ENCODE measurements at places on chromosomes 3 and 15.

DNA sequence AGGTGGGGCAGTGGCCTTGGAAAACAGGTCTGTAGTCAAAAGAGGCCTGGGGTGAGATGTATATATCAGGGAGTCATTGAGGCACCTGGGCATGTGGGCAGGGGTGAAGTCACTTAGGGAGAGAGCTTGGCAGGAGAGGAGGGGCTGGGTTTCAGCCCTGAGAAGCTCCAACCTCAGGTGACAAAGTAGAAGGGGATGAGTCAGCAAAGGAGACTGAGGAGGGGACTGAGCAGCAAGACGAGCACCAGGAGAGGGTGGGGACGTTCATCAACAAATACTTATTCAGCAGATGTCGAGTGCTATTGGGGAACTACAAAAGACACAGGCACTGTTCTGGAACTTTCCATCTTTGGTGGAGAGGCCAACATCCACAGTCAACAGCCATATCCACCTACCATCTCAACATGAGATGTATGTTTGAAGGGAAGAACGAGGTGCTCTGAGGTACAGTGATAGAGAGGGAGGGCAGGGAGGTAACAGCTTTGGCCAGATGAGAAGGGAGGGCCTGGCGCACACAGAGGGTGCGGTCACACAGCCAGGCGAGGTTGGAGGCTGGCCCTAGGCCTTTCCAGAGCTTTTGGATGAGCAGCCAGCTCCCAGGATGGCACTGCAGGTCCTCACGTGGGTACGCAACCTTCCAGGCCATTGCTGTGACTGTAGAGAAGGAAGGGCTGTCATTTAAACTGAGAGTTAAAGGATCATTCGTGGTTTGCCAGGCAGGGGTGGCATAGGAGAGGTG is 45.7 kb downstream of the GLDN start:
- no peak for DNase-seq

DNA sequence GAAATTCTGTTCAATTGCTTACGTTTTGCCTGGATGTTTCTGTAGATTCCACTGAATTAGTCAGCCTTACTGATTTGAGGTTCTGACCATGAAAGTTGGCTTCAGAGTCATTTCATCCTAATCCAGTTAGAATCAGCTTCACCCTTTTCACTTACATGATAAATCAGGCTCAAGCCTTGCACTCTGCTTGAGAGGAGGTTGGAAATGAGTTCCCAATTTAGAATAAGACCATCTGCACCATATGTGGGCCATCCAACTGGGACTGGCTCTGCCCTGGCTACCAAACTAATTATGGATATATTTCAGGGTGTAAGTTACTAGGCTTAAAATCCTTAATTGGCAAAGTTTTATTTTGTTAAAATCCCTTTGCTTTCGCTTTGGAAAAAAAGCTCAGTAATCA is 255.7 kb downstream of the CHL1 start:
- no peak for DNase-seq

DNA sequence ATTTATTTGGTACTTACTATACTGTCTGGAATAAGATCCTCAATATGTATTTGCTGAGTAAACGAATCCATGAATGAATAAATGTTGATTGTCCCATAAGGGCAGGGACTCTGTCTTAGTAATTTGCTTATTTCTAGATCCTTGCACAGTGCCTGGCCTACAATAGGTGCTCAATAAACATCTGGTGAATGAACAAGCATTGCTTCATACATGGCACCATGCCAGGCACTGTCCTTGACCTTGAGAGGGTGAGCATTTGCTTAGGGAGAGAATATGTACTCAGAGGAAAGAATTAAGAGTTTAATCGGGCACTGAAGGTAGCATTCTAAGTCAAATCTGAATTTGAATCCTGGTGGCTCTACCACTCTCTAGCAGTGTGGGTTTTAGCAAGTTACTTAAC is 282.1 kb downstream of the THSD4 start:
- no peak for DNase-seq

- DNase-seq: no peak
These were observed 29.8 kb downstream of the IRAK2 start for GRCh38 chr3:10194328-10195071.

GRCh38 chr15:86103825-86104224 is 24.2 kb downstream of the AGBL1 start:
- no peak for DNase-seq

DNA sequence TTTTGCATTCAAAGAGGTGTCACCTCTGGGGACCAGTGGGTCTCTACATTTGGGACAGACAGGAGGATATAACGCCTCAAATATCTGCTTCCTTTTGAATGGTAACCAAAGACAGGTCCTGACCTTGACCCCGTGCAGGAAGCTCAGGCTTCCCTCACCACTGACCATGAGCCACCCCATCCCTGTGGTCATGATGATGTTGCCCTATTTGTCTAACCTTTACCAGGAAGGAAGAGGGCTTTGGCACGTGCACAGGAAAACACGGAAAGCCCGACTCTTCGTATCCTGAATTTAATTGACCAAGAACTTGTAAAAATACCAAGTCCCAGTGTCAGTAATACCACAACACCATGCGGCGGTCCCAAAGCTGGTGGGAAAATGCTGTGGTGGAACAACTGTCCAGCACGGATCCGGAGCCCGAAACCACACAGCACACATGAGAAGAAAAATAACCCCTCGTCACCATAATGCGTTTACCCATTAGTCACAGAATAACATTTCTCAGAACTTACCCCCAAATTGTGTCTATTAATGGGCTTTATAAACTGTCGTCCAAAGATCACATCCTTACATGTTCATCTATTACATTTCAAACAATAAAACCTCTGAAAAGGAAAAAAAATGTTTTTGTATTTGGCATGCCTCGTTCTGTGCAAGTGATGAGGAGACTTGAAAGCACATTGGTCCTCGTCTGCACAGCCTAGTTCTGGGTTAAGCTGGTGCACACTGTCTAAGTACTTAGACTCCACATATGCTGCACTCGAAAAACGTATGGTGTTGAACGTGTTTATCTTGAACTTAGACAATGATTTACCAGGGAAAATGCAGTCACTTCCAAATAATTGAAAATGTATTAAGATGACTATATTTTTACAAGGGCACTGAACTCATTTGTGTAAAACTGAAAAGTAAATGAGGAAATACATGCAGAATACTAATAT is 118.9 kb upstream of the IGF1R start:
- DNase-seq: no peak

GRCh38 chr3:128337305-128337704 is 129.4 kb downstream of the DNAJB8 start:
- DNase-seq: no peak

- no peak for DNase-seq
These were observed 742 bp downstream of the TNK2 start for GRCh38 chr3:195907684-195907933.

GRCh38 chr15:95793231-95793630 is 537.3 kb upstream of the NR2F2 start:
- no peak for DNase-seq

DNA sequence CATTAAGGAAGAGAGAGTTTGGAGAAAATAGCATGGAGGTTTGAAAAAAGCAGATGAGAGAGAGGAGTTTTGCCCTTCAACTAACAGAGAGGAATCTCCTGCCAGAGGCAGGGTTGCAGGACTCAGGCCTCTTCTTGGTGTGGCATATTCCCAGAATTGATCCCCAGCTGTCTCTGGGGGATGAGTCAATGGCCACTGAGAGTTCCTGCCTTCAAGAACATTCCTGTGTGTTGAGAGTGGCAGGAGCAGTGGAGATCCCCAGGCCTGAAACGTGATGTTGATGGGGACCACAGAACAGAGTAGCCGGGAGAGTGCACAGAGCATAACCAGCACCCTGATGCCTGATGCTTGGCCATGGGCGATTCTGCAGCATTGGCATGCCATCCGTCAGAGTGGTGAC is 348.4 kb upstream of the THBS1 start:
- DNase-seq: no peak

GRCh38 chr3:127612966-127613365 is 14.8 kb downstream of the MCM2 start:
- no peak for DNase-seq

GRCh38 chr3:185859294-185859972 is 34.6 kb upstream of the IGF2BP2 start:
- no peak for DNase-seq

DNA sequence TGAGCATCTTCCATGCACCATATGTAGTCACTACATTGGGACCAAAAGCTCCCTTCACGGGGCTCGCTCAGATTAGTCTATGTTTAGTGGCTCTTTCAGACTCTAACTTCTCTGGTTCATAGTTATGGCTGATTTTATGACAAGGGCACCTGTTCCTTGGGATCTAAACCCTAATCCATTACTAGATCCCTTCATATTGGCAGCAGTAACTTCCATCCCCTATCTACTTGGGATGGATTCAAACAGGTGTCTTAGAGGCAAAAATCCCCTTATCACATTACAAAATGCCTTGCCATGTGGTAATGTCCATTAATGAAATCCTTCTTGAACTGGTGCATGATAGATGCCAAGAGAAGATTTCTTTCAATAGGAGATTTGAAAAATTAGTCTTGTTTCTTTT is 96.7 kb upstream of the TP63 start:
- DNase-seq: no peak

GRCh38 chr3:72266016-72266370 is 481.0 kb upstream of the PROK2 start:
- DNase-seq: no peak

GRCh38 chr3:105965384-105965783 is 96.6 kb upstream of the CBLB start:
- DNase-seq: no peak

- DNase-seq: no peak
These were observed 23.7 kb downstream of the FILIP1L start for GRCh38 chr3:100090669-100091005.

- DNase-seq: no peak
These were observed 6.6 kb downstream of the SPCS1 start for GRCh38 chr3:52712291-52713212.

- DNase-seq: no peak
These were observed 227.6 kb downstream of the MINAR1 start for GRCh38 chr15:79659691-79660090.

DNA sequence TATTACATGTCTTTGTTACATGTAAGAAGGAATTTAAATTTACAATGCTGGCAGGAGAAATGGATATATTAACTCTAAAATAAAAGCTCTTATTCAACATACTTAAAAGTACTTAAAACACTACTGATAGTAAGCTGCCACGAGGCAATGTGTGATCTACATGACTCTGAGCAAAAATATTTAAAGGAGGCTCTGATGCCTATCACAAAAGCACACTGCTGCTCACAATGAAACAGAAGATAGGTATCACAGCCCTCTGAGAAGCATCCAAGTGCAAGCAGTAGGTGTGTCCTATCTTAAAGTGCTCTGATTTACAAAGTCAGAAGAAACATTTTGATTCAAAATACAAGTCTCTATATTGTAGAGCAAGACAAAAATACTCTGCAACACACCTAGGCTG is 371.2 kb upstream of the WNT5A start:
- no peak for DNase-seq

DNA sequence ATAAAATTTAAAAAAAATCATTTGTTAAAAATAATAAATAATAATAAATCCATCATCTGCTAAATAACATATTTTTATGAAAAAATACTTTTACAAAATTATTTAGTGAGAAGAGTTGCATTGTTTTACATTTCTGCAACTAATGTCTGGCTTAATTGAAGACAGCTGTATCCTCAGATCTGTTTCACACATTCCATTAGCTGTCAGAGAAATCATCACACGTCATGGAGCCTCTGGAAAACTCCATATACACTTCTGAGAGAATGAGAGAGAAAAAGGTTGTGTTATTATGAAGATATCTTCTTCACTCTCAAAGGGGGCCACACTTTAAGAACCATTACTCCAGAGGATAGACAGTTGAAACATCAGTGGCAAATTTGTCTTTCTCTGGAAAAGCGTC is 40.8 kb downstream of the CMSS1 start:
- DNase-seq: no peak

DNA sequence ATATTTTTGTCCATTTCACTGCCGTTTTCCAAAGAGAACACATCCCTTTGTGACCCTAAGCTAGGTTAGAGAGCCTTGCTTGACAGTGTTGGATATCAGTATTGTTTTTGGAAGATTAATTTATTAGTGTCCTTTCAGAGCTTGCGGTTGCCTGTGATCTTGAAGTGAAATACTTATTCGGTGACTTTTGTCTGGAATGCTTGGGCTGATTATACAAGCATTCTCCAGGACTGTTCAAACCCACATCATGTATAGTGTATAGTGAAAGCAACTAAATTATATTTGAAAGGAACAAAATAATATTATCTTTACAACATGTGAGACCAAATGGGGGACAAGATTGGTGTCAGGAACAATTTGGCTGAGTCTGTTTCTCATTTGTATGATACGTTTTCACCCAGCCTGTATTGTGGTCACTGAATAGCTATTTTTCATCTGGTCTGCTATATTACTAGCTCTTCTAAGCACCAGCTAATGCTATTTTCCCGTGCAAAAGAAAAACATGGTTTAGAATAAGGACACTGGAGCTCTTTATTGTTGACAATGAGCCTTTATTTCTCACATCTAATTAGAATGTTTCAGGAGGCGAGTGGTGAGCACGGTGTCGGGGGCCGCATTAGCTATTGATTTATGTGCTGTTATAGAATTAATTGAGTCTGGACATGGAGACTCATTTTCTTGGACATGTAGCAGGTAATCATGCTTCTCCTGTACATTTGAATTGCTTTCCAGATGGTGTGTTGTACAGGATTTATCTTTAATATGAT is 158.1 kb downstream of the APBA2 start:
- no peak for DNase-seq

GRCh38 chr3:182487611-182488010 is 305.7 kb upstream of the ATP11B start:
- no peak for DNase-seq

DNA sequence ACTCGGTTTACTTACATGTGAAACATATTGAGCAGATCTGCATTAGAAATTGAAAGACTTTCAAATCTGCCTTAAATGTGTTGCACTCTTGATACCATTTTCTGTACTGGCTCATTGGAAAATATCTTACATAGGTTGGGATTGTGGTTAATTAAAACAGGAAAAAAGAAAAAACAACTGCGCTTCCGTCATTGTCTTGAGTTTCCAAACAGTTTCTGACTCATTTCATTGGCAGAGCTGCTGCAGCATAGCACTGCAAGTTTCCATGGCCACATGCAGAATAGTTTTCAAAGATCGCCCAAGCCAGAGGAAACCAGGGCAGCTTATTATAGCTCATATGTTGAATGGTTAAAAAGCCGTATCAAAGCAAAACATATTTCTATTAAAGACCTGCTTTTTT is 446.6 kb upstream of the BCHE start:
- DNase-seq: no peak

- no peak for DNase-seq
These were observed 27.0 kb downstream of the CRYGS start for GRCh38 chr3:186517218-186517617.

All from H9 (cell line).